Spinal cord (tissue), 10 donors: ENCODE measurements at places on chromosomes 5 and 9. TPM values are rescaled to one million over a fixed set of nuclear protein-coding genes. Genes with fewer than 3 reads are reported as not detected.

- H3K4me1 ChIP-seq, result no peaks in the 10 kb centered on the region
- DNase-seq, result no peak
- no peaks in the 10 kb centered on the region for H3K36me3 ChIP-seq
These were observed 77.3 kb downstream of the MAMDC2 start for GRCh38 chr9:70120834-70121510.

GRCh38 chr5:143562935-143563334, 159.4 kb upstream of the NR3C1 start:
- no peak overlapping the region for H3K4me3 ChIP-seq
- no peaks in the 10 kb centered on the region for H3K27me3 ChIP-seq
- DNase-seq, result no peak

GRCh38 chr9:83629433-83630104, 6.6 kb downstream of the IDNK start:
- DNase-seq, result no peak
- no peak overlapping the region for H3K27ac ChIP-seq
- H3K4me3 ChIP-seq, result no peak overlapping the region
- peaks cover 6% of the 10 kb centered on the region for H3K4me1 ChIP-seq
- H3K36me3 ChIP-seq, result peaks cover 5% of the 10 kb centered on the region
- H3K27me3 ChIP-seq, result no peaks in the 10 kb centered on the region

DNA sequence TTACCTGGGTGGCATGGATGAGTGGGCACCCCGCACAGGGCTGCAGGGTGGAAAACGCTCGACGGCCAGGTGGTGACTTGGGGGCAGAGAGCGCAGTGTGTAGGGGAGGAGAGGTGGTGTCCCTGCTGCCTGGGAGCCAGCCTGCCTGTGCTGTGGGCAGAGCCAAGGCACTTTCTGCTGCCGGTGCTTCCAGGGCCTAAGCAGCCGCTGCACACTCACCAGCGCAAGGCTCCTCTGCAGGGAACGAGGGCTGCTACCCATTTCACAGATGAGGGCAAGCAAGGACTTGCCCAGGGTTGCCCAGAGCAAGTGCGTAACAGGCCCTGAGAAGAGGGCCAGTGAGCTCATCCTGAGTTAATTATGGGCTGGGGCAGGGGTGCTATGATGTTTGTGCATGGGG, 62.5 kb downstream of the CRB2 start:
- H3K27ac ChIP-seq, result no peak overlapping the region
- H3K4me3 ChIP-seq, result no peak overlapping the region
- no peak for DNase-seq
- no peaks in the 10 kb centered on the region for H3K27me3 ChIP-seq

- H3K27me3 ChIP-seq, result peaks cover 3% of the 10 kb centered on the region
- peaks cover 44% of the 10 kb centered on the region for H3K4me1 ChIP-seq
- DNase-seq, result no peak
- peaks cover 12% of the 10 kb centered on the region for H3K36me3 ChIP-seq
These were observed 101.7 kb upstream of the FCN2 start for GRCh38 chr9:134778841-134779411.

DNA sequence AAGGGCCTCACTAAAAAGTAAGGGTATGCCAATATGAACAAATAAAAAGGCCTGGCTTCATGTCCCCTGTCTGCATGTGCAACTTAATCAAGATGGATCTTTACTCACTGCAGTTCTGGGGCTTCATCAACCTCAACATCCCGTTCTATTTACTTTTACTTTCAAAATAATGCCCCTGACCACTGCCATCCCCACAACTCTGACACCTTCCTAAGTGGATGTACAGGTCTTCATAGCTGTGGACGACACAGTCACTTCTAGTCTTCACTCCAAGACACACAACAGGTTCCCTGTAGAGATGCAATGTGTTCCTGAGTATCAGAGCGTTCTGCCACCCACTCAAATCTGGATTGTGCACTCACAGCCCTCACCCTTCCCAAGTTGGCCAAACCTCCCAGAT, 136.1 kb downstream of the ENC1 start:
- H3K4me1 ChIP-seq, result peaks cover 7% of the 10 kb centered on the region
- no peaks in the 10 kb centered on the region for H3K36me3 ChIP-seq
- no peak overlapping the region for H3K27ac ChIP-seq
- DNase-seq, result no peak
- H3K27me3 ChIP-seq, result no peaks in the 10 kb centered on the region
- H3K4me3 ChIP-seq, result no peak overlapping the region

DNA sequence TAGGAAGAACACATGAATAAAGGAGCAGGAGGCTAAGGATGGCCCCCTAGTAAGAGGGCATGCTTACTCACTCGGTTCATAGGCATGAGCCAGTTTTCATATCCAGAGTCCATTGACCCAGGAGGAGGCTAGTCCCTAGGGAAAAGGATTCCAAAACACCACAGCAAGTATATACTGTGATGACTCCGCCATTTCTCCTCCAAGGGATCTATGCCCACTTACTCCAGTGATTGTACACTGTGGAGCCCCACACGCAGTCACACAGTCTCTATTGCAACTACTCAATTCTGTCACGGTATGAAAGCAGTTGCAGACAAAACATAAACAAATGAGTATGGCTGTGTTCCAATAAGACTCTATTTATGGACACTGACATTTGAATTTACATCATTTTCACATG, 117.7 kb upstream of the ALDH1B1 start:
- H3K27ac ChIP-seq, result no peak overlapping the region
- peaks cover 5% of the 10 kb centered on the region for H3K4me1 ChIP-seq
- H3K36me3 ChIP-seq, result no peaks in the 10 kb centered on the region
- DNase-seq, result no peak

DNA sequence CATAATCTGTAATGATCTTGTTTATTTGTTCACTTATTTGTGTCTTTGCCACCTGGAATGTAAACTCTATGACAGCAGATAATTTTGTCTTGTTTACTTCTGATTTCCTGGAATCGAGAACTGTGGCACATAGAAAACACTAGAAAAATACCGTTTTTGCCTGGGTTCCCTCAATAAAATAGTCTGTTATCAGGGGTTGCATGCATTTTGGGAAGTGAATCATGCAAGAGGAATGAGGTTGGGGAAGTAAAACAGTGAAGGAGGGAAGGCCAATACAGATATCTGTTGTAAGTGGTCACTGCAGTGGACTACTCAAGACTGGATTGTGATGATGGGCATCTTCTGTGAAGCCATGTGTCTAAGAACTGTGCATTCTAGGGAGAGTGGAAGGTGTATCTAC, 45.2 kb upstream of the IL6ST start:
- H3K36me3 ChIP-seq, result no peaks in the 10 kb centered on the region
- H3K27ac ChIP-seq, result no peak overlapping the region
- no peak for DNase-seq
- no peak overlapping the region for H3K4me3 ChIP-seq

- H3K4me1 ChIP-seq, result no peaks in the 10 kb centered on the region
- H3K36me3 ChIP-seq, result no peaks in the 10 kb centered on the region
- no peak overlapping the region for H3K27ac ChIP-seq
These were observed 82.5 kb downstream of the LRRC70 start for GRCh38 chr5:62661126-62661525.

DNA sequence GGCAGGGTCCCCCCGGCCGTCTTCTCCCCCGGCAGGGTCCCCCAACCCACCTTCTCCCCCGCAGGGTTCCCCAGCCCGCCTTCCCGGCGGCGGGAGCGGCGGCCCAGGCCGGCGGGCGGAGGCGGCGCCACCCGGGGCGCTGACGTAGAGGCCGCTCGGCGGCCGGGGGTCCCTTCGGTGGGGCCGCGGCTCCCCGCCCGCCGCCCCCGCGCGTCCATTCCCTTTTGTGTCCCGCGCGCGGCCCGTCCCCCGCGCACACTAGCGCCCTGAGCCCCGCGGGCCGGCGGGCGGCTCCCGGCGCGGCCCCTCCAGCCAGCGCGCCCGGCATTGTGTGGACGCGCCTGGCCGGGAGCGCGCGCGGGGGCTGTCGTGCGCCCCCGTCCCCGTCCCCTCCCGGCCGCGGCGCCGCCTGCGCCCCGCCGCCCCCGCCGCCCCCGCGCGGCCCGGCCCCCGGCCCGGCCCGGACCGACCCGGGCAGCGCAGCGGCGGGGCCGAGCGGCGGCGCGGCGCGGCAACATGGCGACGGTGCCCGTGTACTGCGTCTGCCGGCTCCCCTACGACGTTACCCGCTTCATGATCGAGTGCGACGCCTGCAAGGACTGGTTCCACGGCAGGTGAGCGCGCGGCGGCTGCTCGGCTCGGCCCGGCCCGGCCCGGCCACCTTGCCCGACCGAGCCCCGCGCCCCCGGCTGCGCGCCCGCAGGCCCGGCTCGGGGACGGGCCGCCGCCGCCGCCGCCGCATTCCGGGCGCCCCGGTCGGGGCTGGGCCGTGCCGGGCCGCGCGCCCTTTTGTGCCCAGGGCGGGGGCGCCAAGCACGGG, at the start of gene PHF2:
PHF2 (plus strand) TSS at position 327 of the 820 bp plus-strand sequence; CDS start at position 517, 190 bp downstream.
- DNase-seq, result peak; percentile 62
- H3K36me3 ChIP-seq, result peaks cover 6% of the 10 kb centered on the region
- H3K4me1 ChIP-seq, result peaks cover 51% of the 10 kb centered on the region
- peak within 1 kb of the TSS; percentile 78 for H3K27ac ChIP-seq
- H3K4me3 ChIP-seq, result peak within 1 kb of the TSS; percentile 74
- no peaks in the 10 kb centered on the region for H3K27me3 ChIP-seq

GRCh38 chr5:139091439-139092156, 106.6 kb downstream of the SIL1 start:
- no peak overlapping the region for H3K27ac ChIP-seq
- H3K27me3 ChIP-seq, result no peaks in the 10 kb centered on the region
- no peaks in the 10 kb centered on the region for H3K36me3 ChIP-seq
- no peak overlapping the region for H3K4me3 ChIP-seq

DNA sequence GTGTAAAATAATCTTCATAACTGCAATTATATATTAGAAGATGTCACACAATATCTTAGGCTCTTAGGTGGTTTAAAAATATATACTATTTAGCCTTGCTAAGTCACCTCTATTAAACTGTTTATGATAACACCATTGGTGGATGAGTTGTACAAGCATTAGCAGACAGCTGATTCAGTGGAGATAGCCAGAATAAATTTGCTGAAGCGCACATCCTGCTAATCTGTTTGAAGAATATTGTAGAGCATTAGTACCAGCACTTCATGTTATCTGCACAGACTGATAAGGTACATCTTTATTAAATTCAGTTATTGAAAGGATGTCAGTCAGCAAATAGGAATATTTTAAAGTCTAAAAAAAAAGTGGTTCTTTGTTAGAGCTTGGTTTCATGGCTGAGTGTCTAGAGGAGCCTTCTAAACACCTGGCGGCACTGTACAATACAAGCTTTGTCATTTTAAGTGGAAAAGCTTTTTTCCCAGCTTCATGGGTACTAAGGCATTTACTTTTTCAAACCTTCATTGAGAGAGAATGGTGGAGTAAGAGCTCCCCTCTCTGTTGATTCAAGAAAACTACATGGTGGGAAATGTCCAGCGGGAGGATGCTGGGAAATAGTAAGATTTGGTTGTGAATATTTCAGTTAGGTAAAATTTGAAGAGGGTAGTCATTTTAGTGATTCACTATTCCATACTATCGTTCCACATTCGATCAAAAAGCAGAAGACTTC, 275.1 kb downstream of the SLF1 start:
- no peak for DNase-seq
- no peaks in the 10 kb centered on the region for H3K4me1 ChIP-seq
- H3K4me3 ChIP-seq, result no peak overlapping the region
- H3K27ac ChIP-seq, result no peak overlapping the region

- DNase-seq, result no peak
- no peaks in the 10 kb centered on the region for H3K36me3 ChIP-seq
- no peaks in the 10 kb centered on the region for H3K4me1 ChIP-seq
- no peaks in the 10 kb centered on the region for H3K27me3 ChIP-seq
These were observed 27.9 kb upstream of the FBXL17 start for GRCh38 chr5:108409786-108410185.

- DNase-seq, result no peak
- H3K36me3 ChIP-seq, result no peaks in the 10 kb centered on the region
- H3K4me1 ChIP-seq, result no peaks in the 10 kb centered on the region
- H3K27me3 ChIP-seq, result no peaks in the 10 kb centered on the region
- H3K27ac ChIP-seq, result no peak overlapping the region
These were observed 98.6 kb downstream of the GNAQ start for GRCh38 chr9:77933019-77933418.

- H3K27me3 ChIP-seq, result no peaks in the 10 kb centered on the region
- H3K4me3 ChIP-seq, result no peak overlapping the region
- no peak overlapping the region for H3K27ac ChIP-seq
- no peak for DNase-seq
These were observed 117.8 kb downstream of the CCDC192 start for GRCh38 chr5:127820910-127821553.

DNA sequence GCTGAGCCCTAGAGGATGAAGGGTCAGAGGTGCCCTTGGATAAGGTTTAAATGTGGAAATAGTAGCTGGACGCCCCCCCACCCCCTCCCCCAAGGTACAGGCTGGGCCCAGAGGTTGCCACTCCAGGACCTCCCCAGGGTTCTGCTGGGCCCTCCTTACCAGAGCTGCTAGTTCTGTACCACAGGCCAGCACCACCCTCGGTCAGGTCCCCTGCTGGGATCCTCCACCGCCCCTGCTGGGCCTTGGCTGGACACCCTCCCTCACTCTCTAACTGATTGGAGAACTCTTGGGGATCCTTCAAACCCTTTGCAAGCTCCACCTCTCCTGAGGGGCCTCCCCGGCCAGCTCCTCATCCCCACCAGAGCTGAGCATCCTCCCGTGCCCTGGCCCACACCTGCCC, 34.9 kb downstream of the PTGES start:
- H3K27ac ChIP-seq, result no peak overlapping the region
- DNase-seq, result no peak
- H3K4me1 ChIP-seq, result peaks cover 16% of the 10 kb centered on the region

DNA sequence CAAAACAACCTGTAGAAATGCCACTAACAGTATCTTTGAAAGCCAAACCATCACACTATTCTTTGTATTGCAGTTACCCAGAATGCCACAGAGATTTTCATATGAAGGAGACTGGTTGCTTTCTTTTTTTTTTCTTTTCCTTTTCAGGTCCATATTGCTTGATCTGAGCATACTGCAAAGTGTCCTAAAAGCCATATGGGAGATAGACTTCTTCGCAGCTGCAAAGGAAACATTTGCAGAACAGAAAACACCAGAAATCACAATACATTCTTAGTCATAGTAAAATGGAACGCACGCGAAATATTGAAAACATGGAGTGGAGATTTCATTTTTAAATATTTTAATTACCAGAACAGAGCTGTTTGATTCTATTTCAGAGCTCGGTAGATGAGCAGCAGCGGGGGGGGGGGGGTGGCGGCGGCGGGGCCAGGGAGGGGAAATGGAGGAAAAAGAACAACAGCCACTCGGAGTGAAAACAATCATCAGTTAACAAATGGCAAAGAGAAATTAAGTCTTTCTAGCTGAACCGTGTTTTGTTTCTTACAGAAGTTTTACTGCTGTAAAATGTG, 284.1 kb downstream of the NFIB start:
- peak overlapping the region; percentile 27 for H3K4me3 ChIP-seq
- no peak for DNase-seq
- no peaks in the 10 kb centered on the region for H3K36me3 ChIP-seq
- peaks cover 7% of the 10 kb centered on the region for H3K4me1 ChIP-seq
- H3K27ac ChIP-seq, result peak overlapping the region; percentile 84

The PIP5K1B gene
- total RNA-seq, result 19.9 TPM

The COL15A1 gene
- total RNA-seq, result 94.4 TPM

The HABP4 gene
- total RNA-seq, result 20.0 TPM

The ARSK gene
- 11.6 TPM for total RNA-seq

The INSL6 gene
- total RNA-seq, result not detected

The GGTA1 gene
- 12.0 TPM for total RNA-seq
